CD4-positive, alpha-beta T cell treated with Interleukin-21 for 1 hour (primary cell): ENCODE measurements at places on chromosomes 3 and 15.

- DNase-seq, result peak; percentile 59
These were observed 91.2 kb downstream of the SLC25A26 start for GRCh38 chr3:66312039-66312438.

DNA sequence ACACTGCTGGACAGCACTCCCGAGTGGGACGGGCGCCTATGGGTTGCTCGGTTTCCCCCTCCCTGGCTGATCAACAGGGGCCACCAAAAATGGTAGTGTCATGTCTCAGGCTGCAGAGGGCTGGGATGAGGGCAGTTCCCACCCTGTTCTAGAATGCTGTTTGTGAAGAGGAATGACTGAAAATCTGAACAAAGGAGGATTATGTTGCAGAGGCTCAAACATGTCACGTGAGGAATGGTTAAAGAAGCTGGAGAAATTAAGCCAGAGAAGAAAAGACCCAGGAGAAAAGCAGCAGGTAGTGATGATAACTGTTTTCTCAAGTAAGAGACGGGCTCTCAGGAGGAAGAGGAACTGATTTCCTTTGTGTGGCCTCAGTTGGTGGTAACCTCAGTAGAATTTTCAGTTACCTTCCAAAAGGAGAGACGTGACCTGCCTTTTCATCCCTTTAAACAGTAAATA is 10.4 kb downstream of the SPG21 start:
- DNase-seq, result no peak

- no peak for DNase-seq
These were observed 708.9 kb downstream of the NTRK3 start for GRCh38 chr15:87547470-87548181.

- no peak for DNase-seq
These were observed 90.2 kb upstream of the LMOD3 start for GRCh38 chr3:69212411-69213160.

DNA sequence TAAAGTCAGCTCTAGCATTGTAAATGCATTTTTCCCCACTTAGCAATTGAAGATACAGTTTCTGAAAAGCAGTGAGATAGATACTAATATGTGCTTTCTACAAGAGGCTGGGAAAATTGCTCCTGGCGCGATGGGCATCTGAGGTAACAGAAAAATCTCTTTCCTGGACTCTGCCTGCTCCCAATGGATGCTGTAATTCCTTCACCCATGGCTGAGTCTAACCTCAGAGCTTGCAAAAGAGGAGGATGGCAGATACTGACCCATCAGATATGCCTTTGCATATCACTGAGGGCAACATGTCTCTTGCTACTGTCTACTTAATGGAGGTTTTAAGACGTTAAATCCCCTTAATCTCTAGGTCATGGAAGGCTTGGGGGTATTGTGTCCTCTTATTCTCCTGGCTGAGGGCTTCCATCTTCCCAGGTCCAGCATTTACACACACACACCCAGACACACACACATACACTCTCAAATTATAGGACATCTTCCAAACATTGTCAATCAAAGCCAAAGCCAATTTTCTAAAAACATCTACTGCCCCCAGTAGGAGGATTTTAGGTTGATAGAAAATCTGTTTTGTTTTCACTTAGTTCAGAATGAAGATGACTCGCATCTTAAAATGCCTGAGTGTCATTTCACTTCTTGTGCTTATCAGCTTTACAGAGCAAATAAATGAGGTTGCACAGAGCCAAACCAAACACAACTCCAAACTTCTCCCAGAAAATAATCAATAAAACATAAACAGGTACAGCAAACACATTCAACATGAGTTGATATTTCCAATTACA is 2.4 kb downstream of the TRPM1 start:
- no peak for DNase-seq

- DNase-seq, result no peak
These were observed 125.0 kb downstream of the IL20RB start for GRCh38 chr3:137082763-137083162.

GRCh38 chr3:86887876-86888275 is 103.1 kb downstream of the VGLL3 start:
- no peak for DNase-seq

GRCh38 chr15:65329984-65330735 is 25.7 kb downstream of the RNU5B-1 start:
- no peak for DNase-seq

DNA sequence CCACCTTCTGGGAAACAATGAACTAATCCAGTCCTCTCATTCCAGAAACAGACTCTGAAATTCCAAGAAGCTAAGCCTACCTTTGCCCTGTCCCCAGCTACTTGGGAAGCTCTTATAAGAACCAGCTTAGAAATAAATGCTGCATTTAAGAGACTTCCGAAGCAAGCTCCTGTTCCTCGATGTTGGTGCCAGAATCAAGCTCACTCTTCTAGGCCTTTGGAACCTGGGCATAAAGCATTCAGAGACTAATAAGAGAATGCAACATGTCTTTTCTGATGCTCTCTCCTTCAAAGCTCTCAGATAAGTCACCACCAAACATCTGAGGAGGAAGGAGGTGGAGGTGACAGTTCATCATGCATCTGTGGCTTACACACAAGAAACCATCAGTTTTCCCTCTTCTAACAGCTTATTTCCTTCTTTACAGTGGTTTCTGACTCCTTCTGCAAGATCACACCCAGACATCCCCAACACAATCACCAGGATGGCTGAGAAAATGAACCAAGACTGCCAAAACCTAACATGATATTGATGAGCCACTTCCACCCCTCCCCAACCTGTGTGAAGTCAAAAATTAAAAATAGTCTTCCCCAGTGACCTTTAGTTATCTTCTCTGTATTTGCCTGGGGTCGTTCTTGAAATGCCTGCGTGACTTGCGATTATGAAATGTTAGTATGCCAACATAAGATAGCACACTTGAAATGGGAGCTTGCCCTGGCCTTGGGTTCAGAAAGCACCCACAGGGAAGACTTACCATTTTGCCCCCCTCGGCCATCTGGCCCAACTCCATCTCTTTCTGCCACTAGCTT is 11.5 kb downstream of the ARHGEF3 start:
- peak; percentile 57 for DNase-seq

GRCh38 chr3:16365491-16366128 is 100.6 kb downstream of the OXNAD1 start:
- no peak for DNase-seq

GRCh38 chr3:9955611-9956352 is 3.6 kb upstream of the PRRT3 start:
- no peak for DNase-seq

- DNase-seq, result peak; percentile 19
These were observed at the start of gene WDR49 for GRCh38 chr3:167653760-167654159. Gene WDR49 (minus strand): TSS chr3:167653942. CDS start chr3:167653425, 517 bp downstream.
